ENCODE measurements at places on chromosomes 2 and 18. TPM values are rescaled to one million over a fixed set of nuclear protein-coding genes. Genes with fewer than 3 reads are reported as not detected.

Gene EGR4
- not detected for total RNA-seq

Gene GRHL1
- total RNA-seq, result 1.0 TPM

Gene RAD51AP2
- 0.16 TPM for total RNA-seq

Gene MGAT5
- total RNA-seq, result 82.8 TPM

- DNase-seq, result no peak
Measured at GRCh38 chr2:37705191-37705590, 33.7 kb upstream of the CDC42EP3 start.

GRCh38 chr2:58339548-58340243 is 98.6 kb upstream of the FANCL start:
- no peak for DNase-seq

- DNase-seq, result no peak
Measured at GRCh38 chr2:73993778-73994177, 9.1 kb downstream of the TET3 start.

- no peak for DNase-seq
Measured at GRCh38 chr2:2639251-2640139, 308.4 kb upstream of the MYT1L start.

DNA sequence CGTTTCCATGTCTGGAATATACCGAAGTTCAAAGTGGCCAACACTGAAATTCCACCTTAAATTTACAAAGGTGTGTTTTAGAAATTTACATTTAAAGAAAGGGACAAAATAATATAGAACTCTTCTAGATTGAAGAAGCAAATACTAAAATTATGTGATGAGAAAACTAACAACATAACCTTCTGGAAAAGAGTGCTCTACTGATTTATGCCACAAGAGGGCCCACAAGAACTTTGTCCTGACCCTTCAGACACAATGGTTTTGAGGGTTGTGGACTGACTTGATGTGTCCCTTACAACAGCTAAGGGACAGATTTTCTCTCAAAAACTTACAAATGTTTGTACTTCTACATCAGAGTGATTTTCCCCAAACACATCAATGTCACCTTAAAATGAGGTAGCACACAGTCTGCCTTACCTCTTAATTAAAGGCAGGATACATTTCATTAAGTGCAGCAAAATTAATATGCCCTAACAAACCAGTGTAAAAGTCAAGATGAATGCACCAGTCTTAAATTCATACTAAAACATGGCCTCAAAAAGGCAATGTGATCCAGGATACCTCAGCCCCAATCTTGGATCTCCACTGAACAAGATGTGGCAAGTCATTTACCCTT is 36.2 kb downstream of the EIF2AK3 start:
- no peak for DNase-seq

GRCh38 chr2:29260142-29260772 is 145.0 kb downstream of the CLIP4 start:
- DNase-seq, result no peak

- no peak for DNase-seq
Measured at GRCh38 chr18:73945130-73945792, 202.4 kb downstream of the FBXO15 start.

- no peak for DNase-seq
Measured at GRCh38 chr2:201835066-201835465, 28.7 kb downstream of the CDK15 start.

- no peak for DNase-seq
Measured at GRCh38 chr2:106353676-106354075, 114.5 kb downstream of the RGPD3 start.

DNA sequence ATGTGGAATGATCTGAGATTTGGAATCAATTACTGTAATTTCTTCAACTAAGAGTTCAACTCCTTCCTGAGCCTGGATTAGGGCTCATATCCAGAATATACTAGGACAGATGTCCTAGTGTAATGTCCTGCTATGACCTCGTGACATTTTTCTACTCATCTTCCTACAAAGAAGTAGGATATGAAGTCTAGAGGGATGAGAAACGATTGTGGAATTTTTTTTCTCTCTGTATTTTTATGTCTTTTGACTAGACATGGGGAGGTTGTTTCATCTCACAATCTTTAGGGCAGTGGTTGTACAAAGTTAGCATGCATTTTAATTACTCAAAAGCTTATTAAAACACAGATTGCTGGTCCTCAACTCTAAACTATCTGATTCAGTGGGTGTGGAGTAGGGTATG is 203.0 kb downstream of the PARD3B start:
- DNase-seq, result no peak

- DNase-seq, result no peak
Measured at GRCh38 chr2:112730216-112730615, 9.4 kb downstream of the NT5DC4 start.

DNA sequence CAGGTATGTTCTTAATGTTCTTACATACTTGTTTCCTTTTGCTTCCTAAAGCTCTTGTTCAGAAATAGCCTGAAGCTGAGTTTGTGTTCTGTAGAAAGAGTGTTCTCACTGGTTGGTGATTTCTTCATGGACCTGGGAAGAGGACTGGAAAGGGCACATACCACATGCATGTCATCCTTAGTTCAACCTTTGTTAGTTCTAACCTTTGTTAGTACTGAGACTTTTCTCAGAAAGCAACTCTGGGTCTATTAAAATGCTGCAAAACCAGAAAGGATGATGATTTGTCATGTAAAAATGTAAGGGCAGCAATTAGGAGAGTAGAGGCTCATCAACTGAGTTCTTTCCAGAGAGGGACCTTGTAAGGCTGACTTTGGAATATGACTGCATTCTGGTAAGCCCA is 2.5 kb upstream of the FAP start:
- no peak for DNase-seq

GRCh38 chr18:24397131-24397693 is 412 bp downstream of the OSBPL1A start:
- DNase-seq, result no peak

DNA sequence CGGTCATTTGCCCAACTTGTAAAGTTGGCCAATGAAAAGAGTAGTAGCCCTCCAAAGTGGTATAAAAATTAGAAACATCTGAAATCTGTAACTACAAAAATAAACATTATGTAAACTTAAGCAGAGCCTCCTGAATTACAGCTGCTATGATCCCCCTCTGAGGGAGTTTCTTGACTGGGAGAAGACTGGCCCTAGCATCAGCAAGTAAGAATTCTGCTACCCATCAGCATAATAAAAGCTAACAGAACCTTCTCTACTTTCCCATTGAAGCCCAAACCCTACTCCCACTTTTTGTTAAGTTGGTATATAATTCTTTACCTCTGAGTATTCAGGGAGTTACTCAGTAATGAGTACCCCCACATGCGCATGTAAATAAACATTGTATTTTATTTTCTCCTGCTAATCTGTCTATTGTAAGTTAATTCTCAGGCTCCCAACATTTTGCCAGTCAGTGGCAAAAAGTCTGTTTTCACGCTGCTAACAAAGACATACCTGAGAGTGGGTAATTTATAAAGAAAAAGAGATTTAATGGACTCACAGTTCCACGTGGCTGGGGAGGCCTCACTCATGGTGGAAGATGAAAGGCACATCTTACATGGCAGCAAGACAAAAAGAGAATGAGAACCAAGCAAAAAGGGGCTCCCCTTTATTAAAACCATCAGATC is 71.3 kb downstream of the MYL12B start:
- DNase-seq, result no peak

Data from Right ventricle myocardium superior (tissue), 1 donor.